ENCODE measurements at places on chromosomes 13 and 19.

DNA sequence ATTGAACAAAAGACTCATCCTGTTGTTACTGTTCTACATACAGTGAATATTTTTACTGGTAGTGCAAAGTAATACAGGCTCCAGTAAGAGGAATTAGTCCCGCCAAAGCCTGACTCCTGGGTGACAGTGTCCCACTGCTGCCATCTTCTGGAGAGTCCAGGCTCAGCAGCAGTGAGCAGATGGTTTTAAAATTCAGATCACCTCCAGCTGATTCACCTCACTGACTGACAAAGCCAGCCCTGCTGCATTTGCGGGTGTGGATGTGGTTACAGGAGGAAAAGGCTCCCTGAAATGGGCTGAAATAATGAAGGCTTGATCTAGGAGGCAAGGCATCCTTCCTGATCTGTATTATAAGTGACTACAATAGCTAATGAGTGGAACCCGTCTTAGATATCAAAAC, 18.3 kb downstream of the PABPC3 start:
- peak; percentile 37 for DNase-seq

- no peak for DNase-seq
Observed at GRCh38 chr13:31050486-31051400, 111.0 kb downstream of the HSPH1 start.

DNA sequence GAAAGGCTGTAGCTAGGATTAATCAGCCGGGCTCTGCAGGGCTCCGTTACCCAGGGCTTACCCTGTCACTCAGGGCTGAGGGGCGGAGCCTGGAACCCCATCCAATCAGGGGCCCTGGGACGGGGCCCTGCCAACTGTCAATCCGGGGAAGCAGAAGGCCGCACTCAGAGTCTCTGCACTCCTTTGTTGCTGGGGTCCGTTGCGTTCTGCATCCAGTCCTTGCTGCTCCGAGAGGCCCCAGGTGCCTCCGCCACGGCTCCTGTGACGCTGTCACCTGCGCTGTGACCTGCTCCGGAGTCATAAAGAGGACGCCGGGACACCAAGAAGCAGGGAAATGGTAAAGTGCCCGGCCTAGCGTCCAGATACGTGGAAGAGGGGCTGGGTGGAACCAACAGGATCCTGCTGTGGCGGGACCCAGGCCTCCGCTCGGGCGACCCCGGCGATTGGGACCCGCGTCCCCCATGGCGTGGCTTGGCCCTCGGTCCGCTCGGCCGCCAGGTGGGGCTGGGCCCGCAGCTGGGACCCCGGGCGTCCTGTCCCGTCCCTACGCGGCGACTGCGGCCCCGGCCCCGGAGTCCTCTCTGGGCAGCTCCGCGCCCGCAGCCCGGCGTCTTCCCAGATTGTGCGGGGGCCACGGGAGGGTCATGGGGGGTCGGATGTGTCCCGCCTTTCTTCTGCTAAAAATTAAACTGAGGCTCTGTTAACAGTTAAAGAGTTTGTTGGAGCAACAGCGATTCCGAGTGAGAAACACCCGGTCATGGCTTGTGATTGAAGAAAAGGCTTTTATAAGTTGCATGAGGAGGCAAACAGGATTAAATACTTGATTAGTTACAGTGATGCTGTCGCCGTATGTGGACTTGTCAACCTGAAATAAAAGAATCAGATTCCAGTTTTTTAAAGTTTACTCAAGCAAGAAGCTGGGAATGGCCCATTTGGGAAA, at the start of gene ZNF491:
ZNF491 (plus strand) TSS at position 133 of the 940 bp plus-strand sequence. CDS start 7,431 bp downstream, outside the sequence.
- peak; percentile 81 for DNase-seq

DNA sequence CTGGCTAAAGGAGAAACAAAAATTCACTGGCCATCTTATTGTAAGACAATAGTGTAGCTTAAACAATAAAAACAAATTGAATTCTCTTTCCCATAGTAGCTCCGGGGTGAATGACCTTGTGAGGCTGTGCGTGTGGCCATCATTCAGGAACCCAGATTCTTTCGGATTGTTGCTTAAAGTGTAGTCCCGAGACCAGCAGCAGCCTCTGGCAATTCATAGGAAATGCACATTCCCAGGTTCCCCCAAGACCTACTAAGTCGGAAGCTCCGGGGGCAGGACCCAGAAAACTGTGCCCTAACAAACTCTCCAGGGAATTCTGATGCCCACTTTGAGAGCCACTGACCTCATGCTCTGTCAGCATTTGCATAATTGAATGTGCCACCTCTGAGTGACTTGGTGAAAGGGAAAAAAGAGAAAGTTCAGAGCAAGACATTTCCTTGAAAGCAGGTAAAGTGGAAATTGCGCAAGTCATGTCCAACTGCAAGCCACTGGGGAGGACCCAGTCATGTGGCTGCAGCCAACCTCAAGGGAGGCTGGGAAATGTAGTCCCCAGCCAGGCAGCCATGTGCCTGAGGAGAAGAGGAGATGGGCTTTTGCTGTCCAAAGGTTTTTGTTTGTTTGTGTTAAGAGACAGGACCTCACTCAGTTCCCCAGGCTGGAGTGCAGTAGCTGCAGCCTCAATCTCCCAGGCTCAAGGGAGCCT, 50.7 kb upstream of the PNMA8B start:
- no peak for DNase-seq

DNA sequence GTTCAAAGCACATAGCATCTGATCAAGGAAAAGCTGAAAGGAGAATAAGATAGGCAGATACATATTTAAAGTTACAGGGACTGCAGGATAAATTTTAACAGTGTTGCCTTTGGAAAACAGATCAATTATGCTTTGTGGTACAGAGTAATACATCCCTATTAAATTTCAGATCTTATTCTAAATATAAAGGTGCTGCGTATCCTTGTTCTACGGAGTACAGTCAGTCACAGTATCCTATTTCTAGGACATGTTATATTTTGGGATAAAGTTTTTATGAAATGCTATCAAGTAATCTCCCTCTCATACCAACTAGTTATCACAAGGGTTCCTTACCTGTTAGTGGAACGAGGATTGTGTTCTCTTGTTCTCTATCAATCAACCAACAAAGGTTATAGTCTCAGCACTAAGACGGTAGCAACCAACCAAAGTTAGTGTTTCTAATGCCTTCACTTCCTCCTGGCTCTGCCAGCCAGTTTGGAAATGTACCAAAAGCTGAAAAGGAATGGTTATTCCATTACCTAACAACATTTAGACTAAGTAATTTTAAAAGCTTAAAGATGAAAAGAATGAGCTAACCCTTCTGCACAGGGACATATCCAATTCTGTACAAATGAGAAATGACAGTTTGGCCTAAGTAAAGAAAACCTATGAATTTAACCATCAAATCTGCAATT, 35.2 kb downstream of the TSC22D1 start:
- no peak for DNase-seq

DNA sequence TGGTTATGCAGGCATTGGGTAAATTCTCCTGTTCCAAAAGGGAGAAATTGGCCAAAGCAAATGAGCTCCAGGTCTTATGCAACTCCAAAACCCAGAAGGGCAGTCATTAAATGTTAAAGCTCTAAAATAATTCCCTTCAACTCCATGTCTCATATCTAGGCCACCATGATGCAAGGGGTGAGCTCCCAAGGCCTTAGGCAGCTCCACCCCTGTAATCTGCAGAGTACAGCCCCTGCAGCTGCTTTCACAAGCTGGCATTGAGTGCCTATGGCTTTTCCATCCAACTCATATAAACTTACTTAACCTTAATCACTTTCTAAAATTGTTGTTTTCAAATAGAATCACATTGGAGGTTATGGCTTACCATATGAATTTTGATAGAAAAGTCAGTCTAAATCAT, 44.7 kb upstream of the ZNF429 start:
- no peak for DNase-seq

Data from NCI-H510A (cell line).